ENCODE measurements at places on chromosomes 5 and 9. TPM values are rescaled to one million over a fixed set of nuclear protein-coding genes. Genes with fewer than 3 reads are reported as not detected.

Gene FAM78A
- total RNA-seq: 45.7 TPM

Gene TAF11L4
- total RNA-seq: not detected

Gene SV2C
- not detected for total RNA-seq

Gene LCN1
- total RNA-seq: not detected

Gene ZNF782
- total RNA-seq: 4.0 TPM

Gene FAM169A
- total RNA-seq: 6.1 TPM

Gene TNFSF8
- 26.9 TPM for total RNA-seq

Gene PCDHA1
- not detected for total RNA-seq

Gene GPR150
- total RNA-seq: 0.39 TPM

- no peak for DNase-seq
These were observed 38.4 kb downstream of the TLE4 start for GRCh38 chr9:79610019-79610631.

GRCh38 chr5:141512911-141513626 is 24.2 kb downstream of the PCDHGC5 start:
- DNase-seq: peak; percentile 34

- peak; percentile 41 for DNase-seq
These were observed 25.5 kb downstream of the ESM1 start for GRCh38 chr5:54959673-54960418.

DNA sequence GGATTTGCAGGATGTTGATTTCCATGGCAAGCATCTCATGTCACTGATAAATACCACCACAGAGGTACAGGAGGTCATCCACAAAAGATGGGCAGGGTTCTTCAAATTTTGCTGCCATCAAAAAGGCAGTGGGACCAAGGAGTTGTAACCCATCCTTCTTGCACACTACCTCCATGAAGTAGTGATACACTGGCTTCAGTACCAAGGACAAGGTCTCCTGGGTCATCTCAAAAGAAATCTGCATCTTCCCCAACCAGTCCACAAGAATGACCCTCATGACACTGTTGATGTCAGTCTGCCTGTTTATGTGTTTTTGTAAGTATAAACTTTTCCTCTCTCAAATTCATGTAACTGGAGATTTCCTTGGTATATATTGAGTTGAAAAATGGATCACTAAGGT is 298.2 kb downstream of the CDH9 start:
- DNase-seq: no peak

DNA sequence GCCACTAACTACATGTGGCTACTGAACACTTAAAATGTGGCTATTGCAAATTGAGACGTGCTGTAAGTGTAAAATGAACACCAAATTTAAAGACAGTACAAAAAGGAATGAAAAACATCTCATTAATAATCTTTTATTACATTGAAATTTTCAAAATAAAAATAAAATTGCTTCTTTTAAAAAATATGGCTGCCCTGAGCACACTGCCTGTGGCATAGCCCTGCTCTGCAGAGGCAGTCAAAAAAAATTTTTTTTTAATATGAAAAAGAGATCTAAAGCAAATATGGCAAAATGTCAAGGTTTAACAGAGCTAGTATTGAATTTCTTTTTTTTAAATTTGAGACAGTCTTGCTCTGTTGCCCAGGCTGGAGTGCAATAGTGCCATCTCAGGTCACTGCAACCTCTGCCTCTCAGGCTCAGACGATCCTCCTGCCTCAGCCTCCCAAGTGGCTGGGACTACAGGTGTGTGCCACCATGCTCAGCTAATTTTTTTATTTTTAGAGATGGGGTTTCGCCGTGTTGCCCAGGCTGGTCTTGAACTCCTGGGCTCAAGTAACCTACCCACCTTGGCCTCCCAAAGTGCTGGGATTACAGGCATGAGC is 25.6 kb downstream of the CARNMT1 start:
- no peak for DNase-seq

GRCh38 chr5:87605663-87606062 is 192.9 kb upstream of the CCNH start:
- no peak for DNase-seq

GRCh38 chr5:81898403-81898802 is 73.4 kb upstream of the ATG10 start:
- no peak for DNase-seq

- no peak for DNase-seq
These were observed 136.7 kb upstream of the EFNA5 start for GRCh38 chr5:107807431-107807830.

DNA sequence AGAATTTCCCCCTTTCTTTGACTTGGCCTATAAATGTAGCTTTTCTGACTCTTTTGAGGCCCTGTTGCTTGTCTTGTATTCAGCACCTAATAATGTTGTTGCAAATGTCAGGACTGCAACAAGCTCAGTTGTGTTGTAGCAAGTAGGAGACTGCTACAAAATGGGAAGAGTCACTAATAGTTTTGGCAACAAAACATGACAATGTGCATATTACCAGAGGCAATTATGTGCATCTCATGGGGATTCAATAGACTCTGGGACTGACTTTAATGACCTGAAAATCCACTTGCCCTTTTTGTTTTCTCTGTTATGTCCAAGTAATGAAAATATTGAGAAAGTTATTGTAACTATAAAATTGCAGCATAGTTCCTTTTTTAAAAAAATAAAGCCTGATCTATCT is 368.4 kb downstream of the OSTF1 start:
- no peak for DNase-seq

GRCh38 chr9:109975574-109976295 is 195.7 kb downstream of the PALM2AKAP2 start:
- DNase-seq: no peak
